ENCODE measurements at places on chromosomes 2 and 18. TPM values are rescaled to one million over a fixed set of nuclear protein-coding genes. Genes with fewer than 3 reads are reported as not detected.

The LINC00305 gene
- not detected for total RNA-seq

The MBP gene
- total RNA-seq: 7.7 TPM

The TMEM247 gene
- total RNA-seq: not detected

The ALKAL2 gene
- total RNA-seq: 2.0 TPM

The GEN1 gene
- 5.3 TPM for total RNA-seq

The MRPL53 gene
- 14.3 TPM for total RNA-seq

The WDFY1 gene
- 50.5 TPM for total RNA-seq

The KLHL41 gene
- total RNA-seq: 4.1 TPM

The IFIH1 gene
- total RNA-seq: 2.0 TPM

The COL3A1 gene
- 88.0 TPM for total RNA-seq

The HTRA2 gene
- total RNA-seq: 54.2 TPM

The LYPD1 gene
- 24.5 TPM for total RNA-seq

The CRACDL gene
- total RNA-seq: 2.0 TPM

The DSG3 gene
- total RNA-seq: under 0.01 TPM

The REEP1 gene
- 147 TPM for total RNA-seq

The HK2 gene
- total RNA-seq: 3.7 TPM

The CYRIA gene
- total RNA-seq: 227 TPM

The SCYGR4 gene
- not detected for total RNA-seq

The CCL20 gene
- total RNA-seq: not detected

The GPR17 gene
- 4.1 TPM for total RNA-seq

The SALL3 gene
- total RNA-seq: 5.3 TPM

The STARD6 gene
- total RNA-seq: 0.82 TPM

The RPRD1A gene
- total RNA-seq: 143 TPM

The DGUOK gene
- 51.0 TPM for total RNA-seq

The TSPYL6 gene
- total RNA-seq: not detected

The OTOS gene
- 0.41 TPM for total RNA-seq

The DIPK1C gene
- total RNA-seq: 4.9 TPM

The DES gene
- 0.41 TPM for total RNA-seq

The HNMT gene
- 64.0 TPM for total RNA-seq

The NAT8 gene
- total RNA-seq: not detected

The EFHD1 gene
- total RNA-seq: 0.82 TPM

The ADGRF3 gene
- total RNA-seq: under 0.01 TPM

The GPR39 gene
- 2.9 TPM for total RNA-seq

The FRZB gene
- 17.1 TPM for total RNA-seq

The OR6B2 gene
- not detected for total RNA-seq

The POTEJ gene
- total RNA-seq: not detected

The NYAP2 gene
- 14.3 TPM for total RNA-seq

The POTEF gene
- total RNA-seq: not detected

The UGT1A10 gene
- not detected for total RNA-seq

The RTP5 gene
- 2.4 TPM for total RNA-seq

The NETO1 gene
- 44.4 TPM for total RNA-seq

The TEKT4 gene
- total RNA-seq: under 0.01 TPM

Measured in frontal cortex (tissue), 4 donors.